ENCODE measurements at places on chromosomes 2 and 18.

GRCh38 chr2:193989645-193990044 lies 1667.4 kb upstream of the SLC39A10 start:
- DNase-seq: no peak

DNA sequence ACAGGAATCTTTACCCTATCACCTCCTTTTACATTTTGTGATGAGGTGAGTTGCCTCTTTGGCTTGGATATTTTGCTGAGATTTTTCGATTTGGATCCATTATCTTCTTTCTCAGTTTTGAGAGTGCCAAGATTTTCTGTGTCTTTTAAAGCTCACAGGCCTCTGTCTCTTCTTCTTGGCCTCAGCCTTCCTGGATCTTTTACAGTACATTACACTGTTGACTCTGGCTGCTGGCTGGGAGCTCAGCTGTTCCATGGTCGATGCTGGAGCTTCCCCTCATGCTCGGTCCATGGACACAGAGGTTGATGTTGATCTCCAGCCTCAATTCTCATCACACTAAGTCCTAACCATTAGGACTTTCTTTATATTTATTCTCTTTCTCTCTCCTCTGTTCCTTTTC lies 332.8 kb upstream of the UBE2E3 start:
- no peak for DNase-seq

GRCh38 chr2:178452870-178453269 lies 1.7 kb downstream of the PJVK start:
- DNase-seq: no peak

GRCh38 chr2:204730603-204731002 lies 185.3 kb downstream of the PARD3B start:
- no peak for DNase-seq

DNA sequence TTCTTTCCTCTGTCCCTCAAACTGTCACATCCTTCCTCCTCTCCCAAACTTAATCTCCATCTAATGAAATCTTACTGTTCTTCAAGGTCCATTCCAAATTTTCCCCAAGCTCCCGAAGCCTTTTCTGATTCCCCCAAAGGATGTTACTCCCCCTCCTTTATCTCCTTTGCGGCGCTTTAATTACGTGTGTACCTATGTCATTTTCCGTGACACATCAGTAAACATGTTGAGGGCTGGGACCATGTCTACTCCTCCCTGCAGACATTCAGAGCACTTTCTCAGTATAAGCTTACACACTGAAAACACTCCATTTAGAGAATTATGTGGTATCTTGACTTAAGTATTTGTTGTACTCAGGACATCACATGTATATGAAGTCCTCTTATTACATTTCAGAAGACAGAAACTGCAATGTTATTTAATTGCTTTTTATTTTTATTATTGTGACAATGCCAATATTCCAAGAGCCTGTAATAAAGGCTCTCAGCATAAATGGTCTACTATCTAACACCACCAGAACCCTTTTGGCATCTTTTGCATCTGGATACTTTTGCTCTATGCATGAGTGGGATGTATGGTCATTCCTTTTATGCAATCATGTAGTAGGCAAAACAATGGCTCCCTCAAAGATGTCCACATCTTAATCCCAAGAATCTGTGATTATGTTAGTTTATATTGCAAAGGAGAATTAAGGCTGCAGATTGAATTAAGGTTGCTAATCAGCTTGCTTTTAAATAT lies 1.8 kb downstream of the NMI start:
- no peak for DNase-seq

Data from activated naive CD8-positive, alpha-beta T cell treated with anti-CD3 and anti-CD28 coated beads, Interleukin-2, amount 50 U/mL, for 16 hours (primary cell).